Hepatocyte (in vitro differentiated cells): ENCODE measurements at places on chromosomes 11 and 22. TPM values are rescaled to one million over a fixed set of nuclear protein-coding genes. Genes with fewer than 3 reads are reported as not detected.

DNA sequence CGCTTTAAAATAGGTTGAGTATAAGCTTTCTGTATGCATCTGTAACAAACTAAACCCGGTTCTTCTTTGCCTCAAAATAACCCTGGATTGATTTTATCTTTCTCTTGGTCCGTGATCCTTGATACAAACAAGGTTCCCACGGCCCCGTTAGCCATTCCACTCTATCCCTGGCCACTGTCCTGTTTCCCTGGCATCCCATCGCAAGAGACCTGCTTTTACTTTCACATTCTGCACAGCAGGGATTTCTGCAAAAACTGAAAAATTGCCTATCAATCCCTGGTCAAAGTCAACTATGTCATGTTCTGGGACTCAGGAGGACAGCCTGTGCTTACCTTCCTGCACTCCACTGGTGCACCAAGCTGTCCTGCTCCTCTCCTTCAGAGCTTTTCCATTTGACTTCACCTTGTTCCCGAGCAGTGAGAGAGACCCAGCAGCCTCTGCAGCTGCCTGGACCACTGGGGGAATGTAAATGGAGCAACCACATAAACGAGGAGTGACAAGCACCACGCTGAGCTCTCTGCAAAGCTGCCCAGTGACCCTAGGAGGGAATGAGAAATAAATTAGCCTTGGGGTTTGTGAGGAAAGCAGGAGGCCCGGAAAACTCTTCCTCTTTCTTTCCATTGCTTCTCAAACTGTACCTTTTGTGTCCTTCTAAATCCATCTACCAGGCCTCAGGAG lies 175.9 kb downstream of the NTM start:
- no peak overlapping the region for H3K4me3 ChIP-seq
- H3K4me1 ChIP-seq, result no peaks in the 10 kb centered on the region
- H3K36me3 ChIP-seq, result no peaks in the 10 kb centered on the region
- H3K27me3 ChIP-seq, result peaks cover 19% of the 10 kb centered on the region
- H3K27ac ChIP-seq, result no peak overlapping the region

The RIMBP3C gene
- polyA plus RNA-seq, result 0.05 TPM in 1 of 2 replicates, not detected in the other

DNA sequence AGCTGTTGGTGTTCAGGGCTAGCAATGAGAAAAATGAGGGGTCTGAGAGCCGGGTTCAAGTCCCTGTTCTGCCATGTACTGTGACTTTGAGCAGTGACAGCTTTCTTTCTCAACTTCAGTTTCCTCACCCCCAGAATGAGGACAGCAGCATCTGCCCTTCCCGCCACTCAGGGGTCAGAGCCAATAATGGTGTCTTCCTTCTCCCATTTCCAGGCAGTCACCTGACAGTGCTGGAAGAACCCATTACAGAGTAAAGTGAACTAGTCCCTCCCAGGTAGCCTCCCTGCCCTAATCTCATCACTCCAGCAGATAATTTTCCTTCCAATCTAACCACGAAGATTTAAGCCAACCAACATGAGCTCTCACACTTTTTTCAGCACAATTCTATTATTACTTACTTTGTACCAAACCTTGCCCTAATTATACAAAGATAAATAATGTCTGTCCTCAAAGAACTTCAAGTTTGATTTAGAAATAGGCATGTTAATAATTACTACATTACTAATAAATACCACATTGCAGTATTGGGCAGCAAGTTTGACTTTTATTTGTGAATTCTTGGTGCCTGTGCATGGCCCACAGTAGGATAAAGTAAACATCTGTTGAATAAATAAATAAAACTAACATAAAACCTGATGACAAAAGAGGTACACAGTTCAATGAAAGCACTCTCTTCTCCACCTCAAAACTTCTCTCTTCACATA lies 61.0 kb downstream of the SERGEF start:
- H3K27me3 ChIP-seq, result no peaks in the 10 kb centered on the region
- H3K4me1 ChIP-seq, result no peaks in the 10 kb centered on the region
- no peak for DNase-seq
- H3K36me3 ChIP-seq, result no peaks in the 10 kb centered on the region

- H3K4me3 ChIP-seq, result no peak overlapping the region
- no peaks in the 10 kb centered on the region for H3K36me3 ChIP-seq
- H3K4me1 ChIP-seq, result peaks cover 24% of the 10 kb centered on the region
- H3K27ac ChIP-seq, result no peak overlapping the region
- DNase-seq, result no peak
Measured at GRCh38 chr11:12762696-12763324, 88.6 kb downstream of the TEAD1 start.

- DNase-seq, result no peak
- H3K4me3 ChIP-seq, result no peak overlapping the region
- H3K27me3 ChIP-seq, result no peaks in the 10 kb centered on the region
Measured at GRCh38 chr11:65967329-65967934, 5.9 kb downstream of the SART1 start.

DNA sequence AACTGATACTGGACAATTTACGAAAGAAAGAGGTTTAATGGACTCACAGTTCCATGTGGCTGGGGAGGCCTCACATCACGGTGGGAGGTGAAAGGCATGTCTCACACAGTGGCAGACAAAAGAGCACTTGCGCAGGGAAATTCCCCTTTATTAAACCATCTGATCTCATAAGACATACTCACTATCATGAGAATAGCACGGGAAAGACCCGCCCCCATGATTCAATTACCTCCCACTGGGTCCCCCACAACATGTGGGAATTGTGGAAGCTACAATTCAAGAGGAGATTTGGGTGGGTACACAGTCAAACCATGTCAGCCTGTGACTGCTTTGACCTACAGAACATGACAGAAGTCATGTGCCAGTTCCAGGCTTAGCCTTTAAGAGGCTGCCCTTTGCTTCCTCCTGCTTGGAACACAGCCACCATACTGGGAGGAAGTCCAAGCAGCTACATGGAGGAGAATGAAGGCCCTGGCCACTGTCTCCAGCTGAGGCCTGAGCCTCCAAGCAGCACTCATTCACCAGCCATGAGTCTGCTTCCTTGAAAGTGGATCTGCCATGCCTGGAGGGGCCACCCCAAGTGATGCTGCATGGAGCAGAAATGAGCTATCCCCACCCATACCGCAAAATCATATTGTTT lies 10.9 kb upstream of the GAL start:
- H3K27me3 ChIP-seq, result no peaks in the 10 kb centered on the region
- DNase-seq, result no peak
- H3K4me3 ChIP-seq, result no peak overlapping the region
- H3K36me3 ChIP-seq, result no peaks in the 10 kb centered on the region
- no peaks in the 10 kb centered on the region for H3K4me1 ChIP-seq

DNA sequence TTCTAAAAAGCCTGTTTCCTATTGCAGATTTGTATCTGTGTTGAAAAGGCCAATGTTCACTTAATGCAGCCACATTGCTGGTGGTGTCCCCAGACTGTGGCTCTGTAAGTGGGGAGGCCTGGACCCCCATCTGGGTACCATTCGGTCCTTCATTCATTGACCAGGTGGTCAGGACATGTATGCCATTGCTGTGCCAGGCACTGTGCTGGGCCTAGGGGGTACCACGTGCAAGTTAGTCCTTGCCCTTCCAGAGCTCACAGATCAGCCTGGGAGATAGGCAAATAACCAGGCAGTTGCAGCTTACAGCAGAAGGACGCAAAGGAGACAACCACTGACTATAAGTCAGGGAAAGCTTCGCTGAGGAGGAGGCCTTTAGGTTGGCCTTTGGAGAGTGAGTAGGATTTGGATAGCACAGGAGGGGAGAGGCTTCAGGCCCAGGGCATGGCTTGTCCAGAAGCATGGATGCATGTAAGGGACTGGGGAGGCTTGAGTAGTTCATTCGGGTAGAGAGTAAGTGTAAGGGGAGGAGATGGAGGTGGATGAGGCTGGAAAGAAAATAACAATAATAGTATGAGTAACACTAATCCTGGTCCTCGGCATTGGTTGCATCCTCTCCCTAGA lies 5.0 kb downstream of the PRDM11 start:
- DNase-seq, result no peak
- H3K4me3 ChIP-seq, result no peak overlapping the region
- H3K4me1 ChIP-seq, result peaks cover 27% of the 10 kb centered on the region
- H3K27ac ChIP-seq, result no peak overlapping the region
